Fibroblast of skin of scalp (primary cell): ENCODE measurements at places on chromosomes 3 and 15.

- DNase-seq = no peak
Observed at GRCh38 chr3:129567176-129567705, 24.3 kb downstream of the H1-8 start.

GRCh38 chr3:120670576-120670975 is 11.5 kb downstream of the HGD start:
- DNase-seq = no peak

DNA sequence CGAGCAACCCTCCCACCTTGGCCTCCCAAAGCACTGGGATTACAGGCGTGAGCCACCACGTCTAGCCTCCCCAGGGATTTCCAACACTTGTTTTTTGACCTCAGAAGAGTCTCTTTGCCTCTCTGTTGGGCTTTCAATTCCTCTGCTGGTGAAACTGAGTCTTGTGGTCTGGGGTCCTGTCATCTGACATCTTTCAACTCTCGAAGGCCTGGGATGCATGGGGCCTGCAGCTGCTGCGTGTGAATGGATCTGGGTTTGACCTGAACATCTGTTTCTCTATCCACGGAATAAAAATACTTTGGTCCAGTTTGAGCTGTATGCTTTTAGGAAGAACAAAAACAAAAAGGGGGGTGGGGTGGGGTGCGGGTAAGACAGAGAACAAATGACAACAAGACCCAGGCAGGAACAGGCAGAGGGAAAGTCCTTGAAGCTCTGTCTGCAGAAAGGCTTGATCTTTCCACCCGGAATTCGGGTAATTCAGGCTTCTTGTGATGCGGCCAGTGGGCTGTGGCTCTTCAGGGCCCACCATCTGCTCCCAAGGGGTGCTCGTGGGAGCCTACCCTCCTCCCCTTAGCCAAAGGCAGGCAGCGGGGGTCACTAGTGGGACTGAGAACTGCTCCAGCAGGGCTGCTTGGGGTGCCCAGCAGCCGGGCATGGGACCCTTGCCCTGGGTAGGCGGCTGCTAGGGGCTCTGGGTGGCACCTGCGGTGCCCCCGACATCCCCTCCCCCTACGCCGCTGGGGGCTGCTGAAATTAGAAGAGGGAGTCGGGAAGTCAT is 71.5 kb downstream of the SLC12A8 start:
- DNase-seq = no peak

GRCh38 chr3:80308637-80309036 is 540.8 kb upstream of the ROBO1 start:
- DNase-seq = no peak

DNA sequence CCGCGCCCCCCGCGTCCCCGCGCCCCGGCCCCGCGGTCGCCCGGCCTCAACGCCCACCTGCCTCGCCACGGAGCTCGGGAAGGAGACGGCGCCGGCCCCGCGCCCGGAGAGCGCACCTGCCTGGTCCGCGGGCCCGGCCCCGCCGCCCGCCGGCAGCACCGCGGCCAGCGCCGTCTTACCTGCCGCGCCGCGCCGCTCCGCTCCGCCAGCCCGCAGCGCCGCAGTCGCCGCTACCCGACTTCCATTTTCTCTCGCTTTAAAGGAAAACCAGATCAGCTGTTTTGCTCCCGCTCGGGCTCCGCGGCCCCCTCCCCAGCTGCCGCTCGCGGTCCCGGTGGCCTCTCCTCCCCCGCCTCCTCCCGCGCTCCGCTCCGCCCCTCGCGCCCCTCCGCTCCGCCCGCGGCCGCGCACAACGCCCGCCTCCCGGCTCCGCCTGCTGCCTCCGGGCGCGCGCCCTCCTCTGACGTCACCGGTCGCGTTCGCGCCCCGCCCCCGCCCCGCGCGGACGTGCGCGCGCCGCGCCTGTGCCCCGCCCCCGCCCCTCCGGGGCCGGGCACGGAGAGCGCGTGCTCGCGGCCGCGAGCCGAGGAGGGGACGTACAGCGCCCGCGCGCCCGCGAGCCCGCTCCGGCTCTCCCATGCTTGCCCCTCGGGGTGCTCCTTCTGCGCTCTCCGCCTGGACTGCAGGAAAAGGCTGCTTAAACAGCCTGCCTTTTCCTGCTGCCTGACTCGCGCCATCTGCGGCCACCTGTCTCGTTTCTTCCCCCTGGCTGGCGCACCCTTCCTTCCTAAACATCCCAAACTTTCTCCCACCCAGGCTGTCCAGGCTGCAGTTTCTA is 159.8 kb upstream of the CHRNA7 start:
- peak; percentile 86 for DNase-seq

GRCh38 chr3:194936659-194937058 is 251.0 kb downstream of the FAM43A start:
- DNase-seq = no peak

DNA sequence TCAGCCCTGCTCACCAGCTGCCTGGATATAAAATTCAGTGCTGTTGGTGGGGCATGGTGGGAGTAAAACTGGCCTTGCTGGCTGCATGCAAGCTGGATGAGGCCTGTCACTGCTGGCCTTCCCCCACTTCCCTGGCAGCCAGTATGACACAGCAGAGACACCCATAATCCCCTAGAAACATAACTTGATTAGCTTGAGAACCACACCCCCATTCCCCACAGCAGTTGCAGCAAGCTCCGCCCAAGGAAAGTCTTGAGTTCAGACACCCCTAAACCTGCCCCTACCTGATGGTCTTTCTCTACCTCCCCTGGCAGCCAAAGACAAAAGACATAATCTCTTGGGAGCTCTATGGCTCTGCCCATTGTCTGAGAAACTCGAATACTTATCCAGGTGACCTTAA is 405.1 kb upstream of the NECTIN3 start:
- DNase-seq = no peak

GRCh38 chr3:45642731-45643152 is 46.5 kb upstream of the SACM1L start:
- peak; percentile 60 for DNase-seq

DNA sequence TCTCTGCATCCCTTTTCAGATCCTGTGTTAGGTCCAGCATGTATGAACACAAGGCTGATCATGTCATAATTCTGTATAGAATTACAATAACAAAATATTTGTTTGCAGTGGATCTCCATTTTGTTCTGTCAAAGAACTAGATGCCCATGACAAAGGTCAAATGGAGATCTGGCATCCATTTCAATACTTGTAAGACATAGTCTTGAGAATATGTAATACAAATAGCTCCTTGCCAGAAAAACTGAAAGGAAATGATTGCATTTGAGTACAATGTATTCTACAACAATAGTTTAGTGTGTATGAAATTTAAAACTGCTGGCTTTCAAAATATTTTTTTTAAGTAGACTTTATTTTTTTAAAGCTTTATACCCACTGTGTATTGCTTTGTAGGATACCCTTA is 101.1 kb downstream of the CMSS1 start:
- no peak for DNase-seq

- DNase-seq = no peak
Observed at GRCh38 chr3:128089135-128089534, 34.5 kb downstream of the RUVBL1 start.
